ENCODE measurements at places on chromosomes 13 and 19.

- no peak for ATAC-seq
Observed at GRCh38 chr19:58315580-58315979, 10.4 kb downstream of the ERVK3-1 start.

GRCh38 chr19:40314656-40315055, 29.5 kb upstream of the AKT2 start:
- ATAC-seq = no peak

DNA sequence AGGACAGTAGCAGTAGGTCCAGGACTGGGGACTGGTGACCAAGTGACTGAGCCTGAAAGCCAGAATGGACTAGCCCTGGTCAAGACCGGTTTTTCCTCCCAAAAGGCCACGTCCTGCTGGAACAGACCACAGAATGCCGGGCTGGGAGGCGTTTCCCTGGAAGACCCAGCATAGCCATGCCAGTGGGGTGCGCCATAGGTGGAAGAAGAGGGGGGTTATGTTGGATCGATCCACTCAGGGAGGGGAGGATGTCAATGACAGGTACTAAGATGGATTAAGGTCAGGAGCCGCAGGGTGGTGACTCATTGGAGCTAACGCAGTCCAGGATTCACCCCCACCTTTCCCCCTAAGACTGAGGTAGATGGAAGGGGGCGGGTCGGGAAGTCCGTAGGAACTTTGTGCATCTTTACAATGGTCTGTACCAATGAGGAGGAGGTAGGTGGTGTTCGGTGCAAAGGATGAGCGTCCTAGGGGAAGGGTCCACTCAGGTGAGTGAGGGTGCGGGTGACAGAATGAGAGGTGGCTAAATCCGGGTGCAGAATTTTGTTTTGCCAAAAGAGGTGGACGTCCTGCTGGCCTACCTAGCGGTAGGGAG, 21.0 kb downstream of the VASP start:
- no peak for ATAC-seq

- ATAC-seq = no peak
Observed at GRCh38 chr19:56597696-56598095, 2.6 kb downstream of the ZNF71 start.

- no peak for ATAC-seq
Observed at GRCh38 chr13:46022481-46022880, 30.1 kb downstream of the ZC3H13 start.

GRCh38 chr19:11382898-11383705, 1.0 kb downstream of the EPOR start:
- ATAC-seq = no peak

Data from activated CD4-positive, CD25-positive, alpha-beta regulatory T cell treated with anti-CD3 and anti-CD28 coated beads, Interleukin-2, amount 50 U/mL, for 24 hours (primary cell).